ENCODE measurements at places on chromosomes 5 and 9. TPM values are rescaled to one million over a fixed set of nuclear protein-coding genes. Genes with fewer than 3 reads are reported as not detected.

DNA sequence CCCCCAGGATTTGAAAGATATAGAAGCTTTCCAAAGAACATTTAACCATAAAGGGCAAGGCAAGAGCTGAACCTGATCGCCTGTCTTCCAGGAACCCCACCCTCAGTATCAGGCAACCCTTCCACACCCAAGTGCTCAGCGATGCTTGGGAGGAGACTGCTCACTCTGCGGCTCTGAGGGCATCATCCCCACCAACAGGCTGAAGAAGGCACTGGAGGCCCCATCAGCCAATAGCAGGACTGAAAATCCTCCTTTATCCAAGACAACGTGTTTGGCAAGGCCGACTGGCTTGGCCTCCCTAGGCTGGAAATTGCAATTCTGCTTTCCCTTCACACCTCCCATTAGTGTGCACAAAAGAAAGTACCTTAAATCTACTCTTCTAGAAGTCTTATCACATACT lies 1.4 kb upstream of the PPP2CA start:
- no peak for DNase-seq

The CLTA gene
- 73.0 TPM for total RNA-seq

- no peak for DNase-seq
Observed at GRCh38 chr9:123390337-123391135, 34.5 kb downstream of the CRB2 start.

DNA sequence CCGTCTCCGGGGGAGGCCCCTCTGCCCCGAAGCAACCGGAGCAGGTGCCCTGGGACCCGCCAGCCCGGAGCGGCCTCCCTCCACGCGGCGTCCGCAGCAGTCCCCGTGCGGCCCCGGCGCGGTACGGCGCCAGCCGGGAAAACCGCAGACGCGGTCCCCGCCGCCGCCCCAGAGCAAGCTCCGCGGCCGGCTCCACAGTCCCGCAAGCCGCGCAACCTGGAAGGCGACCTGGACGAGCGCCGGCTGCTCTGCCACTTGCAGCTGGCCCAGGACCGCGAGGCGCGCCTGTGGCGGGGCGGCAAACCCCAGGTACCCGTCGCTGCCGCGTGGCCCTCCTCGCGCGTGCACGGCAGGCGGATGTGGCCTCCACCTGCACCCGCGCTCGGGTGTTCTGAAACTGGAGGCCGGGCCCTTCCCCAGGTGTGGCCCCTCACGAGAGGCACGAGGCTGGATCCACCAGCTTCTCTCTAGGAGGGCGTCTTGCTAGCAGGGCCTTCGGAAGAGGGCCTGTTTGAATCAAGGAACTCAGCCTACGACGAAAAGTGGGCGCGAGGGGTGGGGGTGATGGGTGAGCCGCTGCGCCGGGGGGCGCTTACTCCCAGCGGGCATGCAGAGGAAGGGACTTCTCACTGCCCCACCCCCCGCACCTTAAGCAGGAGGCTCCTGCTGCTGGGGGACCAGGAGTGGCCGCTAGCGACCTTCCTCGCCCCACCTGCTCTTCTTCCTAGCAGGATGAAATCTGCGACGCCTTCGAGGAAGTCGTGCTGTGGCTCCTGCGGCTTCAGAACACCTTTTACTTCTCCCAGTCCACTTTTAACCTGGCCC lies 602 bp downstream of the CCNI2 start:
- no peak for DNase-seq

GRCh38 chr9:4475301-4475700 lies 15.0 kb upstream of the SLC1A1 start:
- no peak for DNase-seq

DNA sequence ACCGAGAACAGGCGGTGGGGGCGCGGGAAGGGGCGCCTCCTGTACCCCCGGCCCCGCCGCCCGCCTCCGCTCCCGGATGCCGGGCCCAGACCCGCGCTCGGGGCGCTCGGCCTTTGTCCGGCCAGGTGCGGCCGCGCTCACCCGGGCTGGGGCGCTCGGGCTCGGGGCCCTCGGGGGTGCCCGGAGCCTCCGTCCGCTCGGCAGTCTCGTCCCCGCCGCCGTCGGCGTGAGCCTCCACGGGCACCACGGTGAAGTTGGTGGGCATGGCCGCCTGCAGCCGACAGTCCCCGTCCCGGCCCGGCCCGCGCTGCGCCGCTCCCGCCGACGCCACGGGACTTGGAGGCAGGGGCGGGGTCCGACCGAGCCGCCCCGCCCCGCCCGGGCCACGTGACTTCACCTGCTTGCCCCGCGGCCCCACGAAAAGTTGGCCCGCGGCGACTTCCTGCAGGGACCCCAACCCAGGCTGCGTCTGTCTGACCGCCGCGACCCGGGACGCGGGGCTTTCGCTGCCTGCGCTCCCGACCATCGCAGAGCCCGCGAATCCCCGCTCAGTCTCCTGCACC lies at the start of gene SLC12A7:
TSS of gene SLC12A7 (minus strand) at position 337 of the 563 bp plus-strand sequence. CDS start at position 265, 72 bp downstream.
- DNase-seq: peak; percentile 67

DNA sequence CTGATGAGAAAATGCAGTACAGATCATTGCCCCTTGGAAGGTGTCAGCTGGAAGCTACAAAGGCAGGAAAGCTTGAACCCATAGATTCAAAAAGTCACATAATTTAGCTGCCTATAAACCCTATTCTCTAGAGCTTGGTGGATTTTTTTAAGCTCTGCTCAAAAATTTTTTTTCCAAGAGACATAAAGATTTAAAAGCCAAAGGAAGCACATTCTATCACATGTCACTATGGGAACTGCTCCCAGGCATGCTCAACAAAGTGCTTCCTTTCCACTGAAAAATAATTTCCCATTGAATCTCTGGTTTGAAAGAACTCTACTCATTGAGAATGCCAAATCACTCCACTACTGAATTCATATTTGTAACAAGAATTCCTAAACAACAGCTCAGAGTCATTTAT lies 419.8 kb downstream of the CETN3 start:
- DNase-seq: no peak

Measured in B cell (primary cell).